ENCODE measurements at places on chromosomes 16 and 17. TPM values are rescaled to one million over a fixed set of nuclear protein-coding genes. Genes with fewer than 3 reads are reported as not detected.
A peak's percentile ranks its signal among the peaks of the same experiment; 100 is the strongest.

- no peaks in the 10 kb centered on the region for H3K36me3 ChIP-seq
- DNase-seq: peak; percentile 63
- H3K27ac ChIP-seq: no peak overlapping the region
- H3K4me3 ChIP-seq: no peak overlapping the region
Observed at GRCh38 chr16:55035029-55035428, 104.4 kb downstream of the IRX5 start.

DNA sequence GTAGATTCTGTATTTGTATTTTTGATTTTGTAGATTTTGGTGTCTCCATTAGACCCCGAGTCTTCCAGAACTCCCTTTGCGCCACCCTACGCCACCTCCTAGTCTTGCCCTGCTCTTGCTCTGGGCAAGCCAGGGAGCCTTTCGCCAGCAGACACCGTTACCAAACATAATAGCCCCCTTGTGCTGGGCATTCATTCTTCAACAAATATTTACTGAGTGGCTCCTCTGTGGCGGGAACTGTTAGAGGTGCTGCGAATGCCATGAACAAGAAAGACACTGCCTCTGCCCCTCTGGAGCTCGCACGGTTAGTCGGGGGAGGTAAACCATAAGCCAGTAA, 841 bp upstream of the GPT2 start:
- peaks cover 62% of the 10 kb centered on the region for H3K4me1 ChIP-seq
- H3K36me3 ChIP-seq: no peaks in the 10 kb centered on the region
- no peak for DNase-seq

Gene IGF2BP1
- not detected for total RNA-seq

GRCh38 chr17:83053739-83054451, 25.5 kb upstream of the METRNL start:
- H3K27me3 ChIP-seq: no peaks in the 10 kb centered on the region
- peak; percentile 79 for DNase-seq
- peaks cover 18% of the 10 kb centered on the region for H3K4me1 ChIP-seq
- H3K36me3 ChIP-seq: no peaks in the 10 kb centered on the region
- H3K27ac ChIP-seq: peak overlapping the region; percentile 79
- no peak overlapping the region for H3K4me3 ChIP-seq

DNA sequence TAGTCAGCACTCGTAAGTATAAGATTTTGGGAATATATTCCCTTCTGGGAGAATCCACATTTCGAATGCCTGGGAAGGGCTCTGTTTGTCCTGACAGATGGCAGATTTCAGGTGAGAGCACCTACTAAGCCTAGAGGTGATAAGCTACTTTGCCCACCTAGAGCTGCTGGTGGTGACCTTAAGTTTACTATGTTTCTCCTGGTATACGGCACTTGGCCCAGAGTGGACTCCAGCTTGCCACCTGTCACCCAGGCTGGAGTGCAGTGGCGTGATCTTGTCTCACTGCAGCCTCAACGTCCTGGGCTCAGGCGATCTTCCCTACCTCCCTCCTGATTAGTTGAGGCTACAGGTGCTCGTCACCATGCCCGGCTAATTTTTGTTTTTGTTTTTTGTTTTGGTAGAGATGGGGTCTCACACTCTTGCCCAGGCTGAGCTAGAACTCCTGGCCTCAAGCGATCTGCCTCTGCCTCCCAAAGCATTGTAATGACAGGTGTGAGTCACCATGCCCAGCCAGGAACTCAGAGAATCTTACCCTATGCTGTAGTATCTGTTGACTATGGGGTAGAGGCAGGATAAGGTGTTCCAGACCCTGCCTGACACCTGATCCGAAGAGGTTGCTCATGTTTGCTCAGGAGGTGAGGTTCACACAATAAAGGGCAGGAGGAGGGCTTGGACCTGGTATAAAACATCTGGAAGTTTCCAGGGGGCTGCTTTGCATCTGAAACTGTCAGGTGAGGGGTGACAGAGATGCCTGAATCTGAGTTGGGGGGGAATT, at the start of gene ZG16:
ZG16 (plus strand) TSS at position 681 of the 775 bp plus-strand sequence. CDS start 1,011 bp downstream, outside the sequence.
- peak within 1 kb of the TSS; percentile 37 for H3K27ac ChIP-seq
- no peaks in the 10 kb centered on the region for H3K27me3 ChIP-seq
- DNase-seq: peak; percentile 55
- no peaks in the 10 kb centered on the region for H3K36me3 ChIP-seq
- H3K4me3 ChIP-seq: no peak within 1 kb of the TSS

Gene PRAC1
- total RNA-seq: not detected

GRCh38 chr17:21019976-21020586, 22.7 kb downstream of the USP22 start:
- DNase-seq: no peak
- no peak overlapping the region for H3K27ac ChIP-seq
- no peaks in the 10 kb centered on the region for H3K27me3 ChIP-seq
- H3K4me1 ChIP-seq: peaks cover 6% of the 10 kb centered on the region

Gene KRT36
- not detected for total RNA-seq

- H3K4me3 ChIP-seq: no peak overlapping the region
- no peak overlapping the region for H3K27ac ChIP-seq
- no peaks in the 10 kb centered on the region for H3K27me3 ChIP-seq
Observed at GRCh38 chr17:39841134-39841683, 22.9 kb downstream of the IKZF3 start.

DNA sequence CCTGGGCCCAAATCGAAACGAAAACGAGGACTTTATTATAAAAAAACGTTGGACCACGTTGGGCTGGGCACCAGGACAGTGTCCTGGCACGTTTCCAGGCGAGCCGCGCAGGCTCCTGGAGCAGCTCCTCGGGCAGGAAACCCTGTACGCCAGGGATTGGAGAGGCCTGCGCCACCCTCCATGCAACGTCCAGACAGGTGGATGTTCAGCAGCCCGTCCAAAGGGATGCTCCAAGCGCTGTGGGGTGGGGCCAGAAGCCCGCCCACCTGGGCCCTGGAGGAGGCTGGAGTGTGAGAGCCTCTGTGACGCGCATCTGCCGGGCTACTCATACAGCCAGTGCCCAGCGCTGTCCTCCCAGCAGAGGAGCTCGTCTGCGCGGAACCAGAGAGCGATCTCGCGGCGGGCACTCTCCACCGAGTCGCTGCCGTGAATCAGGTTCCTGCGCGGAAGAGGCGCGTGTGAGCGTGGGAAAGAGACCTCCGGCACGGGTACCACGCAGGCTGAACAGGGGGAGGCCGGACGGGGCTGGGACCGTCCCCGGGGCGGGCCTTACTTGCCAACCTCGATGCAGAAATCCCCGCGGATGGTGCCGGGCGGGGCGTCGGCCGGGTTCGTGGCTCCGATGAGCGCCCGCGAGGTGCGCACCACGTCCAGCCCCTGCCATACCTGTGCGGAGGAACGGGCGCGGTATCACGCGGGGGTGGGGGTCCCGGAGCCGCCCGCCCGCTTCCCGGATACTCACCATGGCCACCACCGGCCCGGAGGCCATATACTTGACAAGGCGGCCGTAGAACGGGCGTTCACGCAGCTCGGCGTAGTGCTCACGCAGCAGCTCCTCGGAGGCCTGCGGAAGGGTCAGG, 785 bp downstream of the NME3 start:
- H3K4me3 ChIP-seq: peak overlapping the region; percentile 77
- DNase-seq: peak; percentile 84
- H3K4me1 ChIP-seq: peaks cover 48% of the 10 kb centered on the region
- peak overlapping the region; percentile 96 for H3K27ac ChIP-seq
- H3K36me3 ChIP-seq: peaks cover 10% of the 10 kb centered on the region

Gene BLMH
- total RNA-seq: 48.1 TPM

- H3K4me3 ChIP-seq: no peak overlapping the region
- no peaks in the 10 kb centered on the region for H3K4me1 ChIP-seq
- H3K36me3 ChIP-seq: no peaks in the 10 kb centered on the region
- H3K27ac ChIP-seq: no peak overlapping the region
Observed at GRCh38 chr16:78684030-78684611, 584.7 kb downstream of the WWOX start.

DNA sequence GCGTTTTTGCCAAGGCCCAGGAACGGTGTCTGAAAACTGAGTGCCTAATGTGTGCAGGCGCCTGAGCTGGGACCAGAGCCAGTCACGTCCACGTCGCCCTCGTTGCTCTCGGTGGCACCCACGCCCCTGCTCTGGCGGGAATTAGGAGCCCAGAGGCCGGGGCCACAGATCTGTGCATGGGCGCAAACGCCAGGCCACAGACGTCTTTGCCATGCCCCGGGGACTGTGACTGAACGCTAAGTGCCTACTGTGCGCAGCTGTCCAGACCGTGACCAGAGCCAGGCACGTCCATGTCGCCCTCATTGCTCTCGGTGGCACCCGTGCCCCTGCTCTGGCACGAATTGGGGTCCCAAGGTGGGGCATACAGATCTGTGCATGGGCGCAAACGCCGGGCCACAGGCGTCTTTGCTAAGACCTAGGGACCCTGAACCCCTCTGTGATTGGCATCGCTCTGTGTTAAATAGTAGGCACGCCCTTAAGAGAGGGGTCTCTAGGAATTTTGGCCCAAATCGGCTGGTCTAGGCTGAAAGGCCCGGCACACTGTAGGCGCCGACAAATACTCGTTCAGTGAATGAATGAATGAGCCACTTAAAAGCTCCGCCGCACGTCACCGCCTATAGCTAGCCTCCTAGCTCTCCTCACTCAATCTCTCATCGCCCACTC, 827 bp upstream of the UBALD1 start:
- H3K4me1 ChIP-seq: peaks cover 73% of the 10 kb centered on the region
- no peak overlapping the region for H3K4me3 ChIP-seq
- DNase-seq: no peak
- no peaks in the 10 kb centered on the region for H3K27me3 ChIP-seq
- H3K27ac ChIP-seq: peak overlapping the region; percentile 99

Gene C16orf46
- total RNA-seq: 0.33 TPM

Gene CCL14
- 9.9 TPM for total RNA-seq

- H3K4me3 ChIP-seq: no peak overlapping the region
- H3K4me1 ChIP-seq: peaks cover 14% of the 10 kb centered on the region
- no peak for DNase-seq
- no peaks in the 10 kb centered on the region for H3K36me3 ChIP-seq
Observed at GRCh38 chr17:58321571-58322525, 6.7 kb downstream of the TSPOAP1 start.

Gene SMIM5
- 3.3 TPM for total RNA-seq

Gene C16orf96
- 0.52 TPM for total RNA-seq

Gene AHSP
- not detected for total RNA-seq

- no peaks in the 10 kb centered on the region for H3K27me3 ChIP-seq
- DNase-seq: no peak
- no peaks in the 10 kb centered on the region for H3K36me3 ChIP-seq
- H3K4me3 ChIP-seq: no peak overlapping the region
Observed at GRCh38 chr17:33927732-33928133, 327.4 kb upstream of the CCL2 start.

- no peaks in the 10 kb centered on the region for H3K27me3 ChIP-seq
- H3K27ac ChIP-seq: no peak overlapping the region
- H3K4me1 ChIP-seq: peaks cover 14% of the 10 kb centered on the region
Observed at GRCh38 chr16:69087161-69087581, 18.3 kb upstream of the HAS3 start.

Gene CLEC19A
- not detected for total RNA-seq

GRCh38 chr16:88686062-88686438, 257 bp downstream of the SNAI3 start:
- peak overlapping the region; percentile 25 for H3K27ac ChIP-seq
- H3K27me3 ChIP-seq: no peaks in the 10 kb centered on the region
- H3K36me3 ChIP-seq: no peaks in the 10 kb centered on the region
- DNase-seq: peak; percentile 77
- peaks cover 40% of the 10 kb centered on the region for H3K4me1 ChIP-seq
- H3K4me3 ChIP-seq: peak overlapping the region; percentile 67

DNA sequence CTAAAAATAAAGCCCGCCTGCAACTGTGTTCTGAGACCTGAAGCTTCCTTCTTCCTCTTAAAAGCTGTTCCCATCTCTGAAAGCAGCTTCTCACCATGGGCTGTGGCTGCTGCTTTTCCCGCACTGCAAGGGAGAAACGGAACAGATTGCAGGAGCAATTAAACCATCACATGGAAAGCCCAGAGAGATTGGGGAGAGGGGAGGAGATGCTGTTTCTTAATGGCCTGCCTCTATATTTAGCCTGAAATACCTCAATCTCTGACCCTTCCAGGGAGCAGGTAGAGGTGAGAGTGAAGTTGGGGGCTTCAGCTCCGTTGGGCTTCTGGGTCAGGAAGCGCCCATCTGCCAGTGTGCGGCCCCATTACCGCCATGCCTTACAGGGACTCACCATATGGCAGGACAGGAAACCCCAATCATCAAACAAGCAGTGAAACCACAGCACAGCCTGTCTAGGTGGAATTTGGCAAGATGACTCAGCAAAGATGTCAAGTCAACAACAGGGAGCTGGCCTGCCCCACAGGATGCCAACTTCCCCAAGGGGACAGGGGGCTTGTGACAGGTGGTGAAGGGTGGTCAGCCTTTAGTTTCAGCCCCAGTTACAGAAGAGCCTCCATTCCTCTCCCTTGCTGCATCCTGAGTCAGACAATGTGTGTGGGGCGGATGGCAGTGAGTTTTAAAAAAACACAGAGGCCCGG, 286.6 kb upstream of the CCL2 start:
- no peaks in the 10 kb centered on the region for H3K27me3 ChIP-seq
- no peak for DNase-seq
- H3K27ac ChIP-seq: no peak overlapping the region
- no peaks in the 10 kb centered on the region for H3K4me1 ChIP-seq
- H3K36me3 ChIP-seq: no peaks in the 10 kb centered on the region

DNA sequence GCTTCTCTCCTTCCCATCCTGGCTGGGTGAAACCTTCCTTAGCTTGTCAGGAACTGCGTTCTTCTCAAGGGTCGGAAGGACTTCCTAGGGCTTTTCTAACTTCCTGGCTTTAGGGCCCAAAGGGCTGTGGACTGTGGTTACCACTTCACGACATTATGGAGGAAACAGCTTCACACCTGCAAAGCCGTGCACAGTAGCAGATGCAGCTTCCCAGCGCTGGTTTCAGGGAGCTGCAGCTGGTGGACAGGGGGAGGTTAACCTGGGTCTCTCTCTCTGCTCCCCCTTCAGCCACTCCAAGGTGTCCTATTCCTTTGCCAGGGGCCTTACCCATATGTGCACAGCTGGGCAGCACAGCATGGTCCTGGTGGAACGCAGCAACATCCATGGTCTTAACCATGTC, 155.8 kb upstream of the CDC42EP4 start:
- DNase-seq: no peak
- no peak overlapping the region for H3K27ac ChIP-seq
- H3K4me3 ChIP-seq: no peak overlapping the region
- H3K4me1 ChIP-seq: no peaks in the 10 kb centered on the region
- H3K27me3 ChIP-seq: no peaks in the 10 kb centered on the region
- H3K36me3 ChIP-seq: no peaks in the 10 kb centered on the region

Gene ZNF469
- total RNA-seq: 1.0 TPM

Gene CDH3
- total RNA-seq: 0.66 TPM

GRCh38 chr17:78722246-78722761, 59.8 kb downstream of the CYTH1 start:
- H3K27ac ChIP-seq: no peak overlapping the region
- H3K4me3 ChIP-seq: no peak overlapping the region
- H3K27me3 ChIP-seq: no peaks in the 10 kb centered on the region
- DNase-seq: no peak
- H3K36me3 ChIP-seq: no peaks in the 10 kb centered on the region

Gene HBQ1
- total RNA-seq: not detected

Gene ODAD4
- 0.26 TPM for total RNA-seq

DNA sequence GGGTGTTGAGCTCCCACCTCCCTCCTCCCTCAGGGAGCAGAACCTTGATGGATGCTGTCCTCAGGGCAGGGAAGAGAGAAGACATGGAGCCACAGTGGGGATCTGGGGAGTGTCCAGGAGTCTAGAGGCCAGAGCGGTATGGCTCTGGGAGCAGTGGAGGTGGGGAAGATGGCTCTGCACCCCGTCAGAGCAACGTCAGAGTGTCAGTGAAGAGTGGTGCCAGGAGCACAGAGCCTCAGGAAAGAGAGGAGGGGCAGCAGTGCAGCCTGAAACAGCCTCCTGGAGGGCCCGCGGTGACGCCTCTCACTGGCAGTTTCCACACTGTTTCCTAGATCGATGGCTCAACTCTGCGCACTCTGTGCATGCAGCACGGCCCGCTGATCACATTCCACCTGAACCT, 23.2 kb upstream of the SLC5A11 start:
- H3K27me3 ChIP-seq: no peaks in the 10 kb centered on the region
- no peak for DNase-seq
- H3K27ac ChIP-seq: no peak overlapping the region

Gene PIK3R6
- total RNA-seq: 0.66 TPM

Gene SLC5A10
- total RNA-seq: not detected

Gene MYH2
- total RNA-seq: not detected
